ENCODE measurements at places on chromosomes 2 and 18.

DNA sequence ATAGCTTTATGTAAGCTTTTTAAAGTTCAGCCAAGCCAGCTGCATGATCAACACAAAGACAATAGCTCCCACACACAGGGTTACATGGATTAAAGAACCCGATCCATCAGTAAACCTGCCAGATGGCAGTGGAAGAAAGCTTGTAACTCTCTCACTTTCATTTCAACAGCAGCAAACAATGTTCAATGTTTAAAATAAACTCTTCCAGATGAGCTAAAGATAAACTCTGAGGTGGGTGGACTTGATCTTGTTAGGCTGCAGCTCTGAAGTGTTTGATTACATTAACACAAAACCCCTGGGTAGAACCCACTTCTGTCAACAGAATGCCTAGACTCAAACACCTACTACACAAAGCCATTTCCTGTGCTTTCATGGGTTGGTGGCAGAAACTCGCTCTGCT lies 13.9 kb downstream of the RDH14 start:
- DNase-seq = no peak

DNA sequence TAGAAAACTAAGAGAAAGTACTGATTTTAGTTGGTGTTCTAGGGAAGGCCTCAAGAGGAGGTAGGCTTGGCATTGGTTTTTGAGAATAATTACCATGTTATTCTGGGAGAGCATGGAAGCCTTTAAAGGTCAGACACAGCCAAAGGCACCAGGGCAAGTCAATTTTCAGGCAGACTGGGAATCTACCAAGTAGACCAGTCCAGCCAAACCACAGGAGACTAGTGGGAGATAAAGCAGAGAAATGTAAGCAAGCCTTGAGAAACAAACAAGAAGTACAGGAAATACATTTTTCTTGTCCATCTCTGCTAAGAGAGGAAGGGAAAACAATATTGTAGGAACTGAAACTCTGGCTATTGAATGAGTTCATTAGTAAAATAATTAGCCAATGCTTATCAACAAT lies 5.5 kb upstream of the CCDC68 start:
- DNase-seq = no peak

DNA sequence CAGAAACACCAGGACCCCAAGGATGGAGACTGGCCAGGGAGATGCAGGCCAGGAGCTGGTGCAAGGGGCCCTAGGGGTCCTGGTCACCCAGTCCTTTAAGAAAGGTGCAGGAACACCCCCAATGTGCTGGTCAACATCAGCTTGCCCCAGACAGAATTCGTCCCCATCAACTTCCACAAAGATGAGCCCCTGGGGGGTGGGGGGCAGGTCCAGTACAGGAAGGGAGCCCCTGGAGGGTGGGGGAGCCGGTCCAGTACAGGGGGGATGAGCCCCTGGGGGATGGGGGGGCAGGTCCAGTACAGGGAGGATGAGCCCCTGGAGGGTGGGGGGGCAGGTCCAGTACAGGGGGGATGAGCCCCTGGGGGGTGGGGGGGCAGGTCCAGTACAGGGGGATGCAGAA lies 160.7 kb upstream of the SALL3 start:
- no peak for DNase-seq

- DNase-seq = no peak
Observed at GRCh38 chr2:112182581-112183034, 44.4 kb downstream of the FBLN7 start.

GRCh38 chr2:223459328-223459939 lies 142.7 kb downstream of the SCG2 start:
- DNase-seq = no peak

GRCh38 chr2:60481257-60481656 lies 72.2 kb downstream of the BCL11A start:
- DNase-seq = no peak

GRCh38 chr2:170152421-170152820 lies 25.5 kb upstream of the MYO3B start:
- DNase-seq = no peak

DNA sequence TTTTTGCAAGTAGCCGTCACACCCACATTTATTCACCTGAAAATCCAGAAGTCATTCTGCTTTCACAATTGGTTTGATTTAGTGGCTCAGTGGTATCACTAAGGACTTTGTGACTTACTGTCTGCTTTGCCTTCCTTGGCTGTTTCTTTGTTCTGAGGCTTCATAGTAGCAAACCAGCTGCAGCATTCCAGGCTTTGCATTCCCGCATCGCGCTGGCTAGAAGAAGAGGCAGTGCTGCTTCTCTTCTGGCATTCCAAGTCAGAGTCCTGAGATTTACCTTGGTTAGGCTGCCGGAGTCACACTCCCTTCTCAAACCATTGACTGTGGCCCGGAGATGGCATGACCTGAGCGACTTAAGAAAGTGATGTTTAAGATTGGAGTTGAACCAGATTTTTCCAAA lies 35.1 kb downstream of the MYO1B start:
- no peak for DNase-seq

GRCh38 chr2:203498161-203498560 lies 36.9 kb downstream of the RAPH1 start:
- no peak for DNase-seq

DNA sequence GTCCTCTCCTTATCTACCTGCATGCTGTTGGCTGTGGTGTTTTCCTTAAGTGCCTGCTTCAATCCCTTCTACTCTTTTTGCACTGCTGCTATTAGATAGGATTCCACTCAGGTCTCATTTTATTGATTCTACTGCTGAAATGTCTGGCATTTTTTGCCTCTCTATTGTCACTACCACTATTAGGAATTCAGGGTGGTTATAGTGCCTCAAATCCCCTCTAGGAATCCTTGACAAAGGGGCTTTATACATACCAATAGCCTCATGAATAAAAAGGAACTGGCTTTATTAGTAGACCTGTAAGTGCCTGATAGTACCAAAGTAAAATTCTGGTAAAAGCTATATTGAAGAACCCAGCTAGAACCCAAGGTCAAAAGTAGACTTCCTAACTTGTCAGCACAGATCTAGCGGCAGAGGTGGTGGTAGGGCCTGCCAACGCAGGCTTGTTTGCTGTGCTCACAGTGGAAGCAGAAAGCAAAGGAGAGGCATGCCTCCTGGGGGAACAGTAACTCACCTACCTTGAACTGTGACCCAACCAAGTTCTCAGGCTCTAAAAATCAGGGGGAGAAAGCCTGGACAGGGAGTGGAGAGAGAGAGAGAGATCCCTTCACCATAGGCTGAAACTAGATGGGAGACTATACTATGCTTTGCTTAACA lies 200.8 kb downstream of the RAB3GAP1 start:
- no peak for DNase-seq

DNA sequence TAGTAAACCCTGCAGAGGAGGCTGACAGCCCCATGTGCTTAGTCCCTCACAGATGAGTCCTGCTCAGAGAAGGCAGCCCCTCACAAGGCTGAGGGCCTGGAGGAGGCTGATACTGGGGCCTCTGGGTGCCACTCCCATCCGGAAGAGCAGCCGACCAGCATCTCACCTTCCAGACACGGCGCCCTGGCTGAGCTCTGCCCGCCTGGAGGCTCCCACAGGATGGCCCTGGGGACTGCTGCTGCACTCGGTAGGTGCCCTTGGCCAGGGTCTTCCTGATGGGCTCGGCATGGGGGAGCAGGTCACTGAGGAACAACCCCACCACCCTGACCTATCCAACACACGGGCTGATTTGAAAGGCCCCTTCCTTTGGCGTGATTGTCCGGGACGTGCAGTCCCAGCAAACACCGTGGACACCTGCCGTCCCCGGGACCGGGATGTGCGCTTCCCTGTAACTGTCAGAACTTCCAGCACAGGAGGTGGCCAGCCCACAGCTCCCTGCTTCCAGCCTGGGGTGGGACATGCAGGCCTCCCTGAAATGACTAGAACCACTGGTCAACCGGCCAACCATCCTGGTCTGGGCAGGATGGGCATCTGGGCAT lies 38.6 kb downstream of the MLPH start:
- no peak for DNase-seq

DNA sequence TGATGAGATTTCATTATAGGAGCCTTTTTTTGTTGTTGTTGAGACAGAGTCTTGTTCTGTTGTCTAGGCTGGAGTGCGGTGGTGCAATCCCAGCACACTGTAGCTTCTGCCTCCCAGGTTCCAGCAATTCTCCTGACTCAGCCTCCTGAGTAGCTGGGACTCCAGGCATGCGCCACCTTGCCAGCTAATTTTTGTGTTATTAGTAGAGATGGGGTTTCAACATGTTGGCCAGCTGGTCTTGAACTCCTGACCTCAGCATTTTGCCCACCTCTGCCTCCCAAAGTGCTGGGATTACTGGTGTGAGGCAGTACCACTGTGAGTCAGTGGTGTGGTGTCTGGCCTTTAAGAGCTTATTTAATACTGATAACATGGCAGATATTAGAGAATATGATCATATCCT lies 60.1 kb downstream of the MOB4 start:
- no peak for DNase-seq

DNA sequence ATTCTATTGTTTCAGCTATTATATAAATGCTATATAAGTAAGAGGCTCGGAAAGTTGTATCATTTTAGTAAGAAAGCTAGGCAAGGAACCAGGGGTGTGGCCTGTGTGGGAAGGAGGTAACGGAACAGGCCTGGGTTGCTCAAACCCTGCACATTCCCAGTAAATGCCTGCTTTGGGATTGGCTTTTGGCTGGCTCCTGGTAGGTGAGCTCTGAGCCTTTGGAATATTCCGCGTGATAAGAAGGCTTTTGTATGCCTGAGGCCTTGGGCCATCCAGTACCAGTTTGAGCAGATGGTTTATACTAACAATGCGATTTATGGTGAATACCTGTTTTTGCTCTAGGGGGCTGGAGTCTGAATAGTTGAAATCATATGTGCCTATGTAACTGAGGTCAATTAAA lies 42.6 kb upstream of the CDH20 start:
- DNase-seq = no peak

GRCh38 chr2:24207359-24207758 lies 32.5 kb downstream of the FAM228A start:
- DNase-seq = no peak

DNA sequence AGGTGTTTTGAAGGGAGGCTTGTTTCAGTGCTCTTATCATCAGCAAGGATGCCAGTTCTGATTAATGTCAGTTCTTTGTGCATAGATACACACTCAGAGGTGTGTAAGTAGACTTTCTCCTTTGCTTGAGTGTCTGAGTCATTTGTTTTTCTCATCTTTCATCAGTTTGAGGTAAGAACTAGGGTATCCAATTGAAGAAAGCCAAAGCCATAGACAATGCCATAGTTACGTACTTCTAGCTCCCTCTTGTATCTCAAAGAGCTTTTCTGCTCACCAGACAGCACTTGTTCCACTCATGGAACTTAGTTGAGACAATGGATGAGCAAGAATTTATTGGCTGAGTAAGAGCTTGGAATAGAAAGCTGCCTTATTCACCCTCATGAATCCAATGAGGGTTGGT lies 520.1 kb downstream of the PIK3C3 start:
- no peak for DNase-seq

GRCh38 chr18:44325903-44326635 lies 354.6 kb upstream of the SETBP1 start:
- DNase-seq = no peak

DNA sequence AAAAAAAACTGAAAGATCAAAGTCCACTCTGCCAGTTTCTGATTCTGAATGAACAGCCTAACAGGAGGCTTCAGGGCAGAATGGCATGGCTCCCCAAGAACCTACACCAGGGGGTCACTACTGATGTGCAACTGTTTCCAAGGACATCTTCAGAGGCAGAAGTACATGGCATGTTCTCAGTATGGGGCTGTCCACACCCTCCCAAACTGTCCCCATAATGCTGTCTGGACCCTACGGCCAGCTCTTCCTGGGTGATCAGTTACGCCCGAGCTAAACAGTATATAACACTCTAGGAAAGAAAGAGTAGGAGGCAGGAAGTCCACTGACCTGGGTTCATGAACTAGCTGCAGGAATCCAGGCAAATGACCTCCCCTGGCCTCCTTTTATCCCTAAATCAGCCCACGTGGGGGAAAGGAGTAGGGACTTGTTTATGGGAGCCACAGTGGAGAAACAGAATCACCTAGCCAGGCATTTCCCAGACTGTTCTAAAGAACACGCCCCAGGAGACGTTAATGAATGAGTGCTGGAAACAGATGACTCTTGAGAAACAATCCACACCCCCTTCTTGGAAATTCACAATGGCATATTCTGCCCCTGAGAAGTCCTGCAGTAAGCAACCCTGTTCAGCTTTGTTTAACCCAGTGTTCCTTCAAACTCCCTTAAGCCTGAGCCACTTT lies 2.5 kb downstream of the TMBIM1 start:
- no peak for DNase-seq

- DNase-seq = no peak
Observed at GRCh38 chr18:51754566-51754965, 557.1 kb upstream of the MEX3C start.

DNA sequence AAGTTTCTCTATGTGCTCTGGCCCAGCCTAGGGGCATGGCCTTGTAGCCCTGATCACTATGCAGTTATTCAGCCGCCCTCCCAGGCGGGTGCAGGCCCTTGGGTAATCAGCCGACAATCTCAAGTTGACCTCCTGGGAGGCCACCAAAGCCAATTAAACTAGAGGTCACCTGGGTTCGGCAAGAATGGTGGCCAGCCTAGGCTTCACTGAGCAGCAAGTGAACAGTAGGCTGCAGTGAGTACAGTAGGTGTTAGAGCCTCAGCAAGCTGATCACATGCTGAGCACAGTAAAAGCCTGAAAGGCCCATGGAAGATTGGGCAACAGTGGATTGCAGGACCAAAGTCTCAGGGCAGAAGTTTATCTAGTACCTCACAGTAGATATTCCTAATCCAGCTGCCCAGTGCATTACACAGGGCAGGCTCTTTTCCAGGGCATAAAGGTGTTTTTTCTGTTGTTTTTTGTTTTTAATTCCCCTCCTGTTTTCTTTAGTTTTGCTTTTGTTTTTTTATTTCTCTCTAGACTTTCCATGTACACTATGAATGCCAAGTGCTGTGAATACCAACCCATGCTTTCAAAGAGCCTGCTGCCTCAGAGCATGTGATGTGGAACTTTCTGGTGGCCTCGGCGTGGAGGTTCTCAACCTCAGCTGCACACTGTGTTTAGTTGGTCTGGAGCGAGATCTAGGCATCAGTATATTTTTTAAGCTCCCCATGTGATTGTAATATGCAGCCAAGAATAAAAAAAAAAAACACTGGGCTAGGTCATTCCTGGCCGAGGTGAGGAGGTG lies 55.9 kb upstream of the ATL2 start:
- no peak for DNase-seq

- no peak for DNase-seq
Observed at GRCh38 chr18:23053776-23054457, 81.4 kb upstream of the CABLES1 start.

GRCh38 chr2:163736433-163737189 lies 803 bp upstream of the FIGN start:
- DNase-seq = no peak

DNA sequence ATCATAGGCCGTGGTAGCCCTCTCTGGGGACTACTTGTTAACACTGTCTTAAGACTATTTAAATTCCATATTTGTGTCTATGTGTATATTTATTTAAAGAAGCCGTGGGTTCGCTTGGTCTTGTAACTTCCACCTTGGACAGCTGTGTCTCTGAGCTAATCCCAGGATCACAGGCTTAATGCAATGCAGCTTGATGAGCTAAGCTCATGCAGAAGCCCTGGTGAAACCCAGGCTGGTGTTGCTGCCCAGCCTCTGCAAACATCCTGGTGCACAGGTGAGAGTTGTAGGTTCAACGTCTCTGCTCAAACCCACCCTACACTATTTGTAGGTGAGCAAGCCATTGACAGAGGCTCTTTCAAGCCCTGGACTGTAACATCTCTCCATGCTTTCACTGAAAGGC lies 211.8 kb downstream of the FAM210A start:
- DNase-seq = no peak

GRCh38 chr2:31227711-31228125 lies 6.2 kb upstream of the EHD3 start:
- no peak for DNase-seq

- no peak for DNase-seq
Observed at GRCh38 chr2:28997237-28997846, 16.2 kb downstream of the TOGARAM2 start.

GRCh38 chr2:128465246-128466170 lies 146.8 kb upstream of the HS6ST1 start:
- DNase-seq = no peak

All from stimulated activated CD8-positive, alpha-beta memory T cell treated with anti-CD3 and anti-CD28 coated beads, Interleukin-2, amount 100 ng/mL, for 1 hour (primary cell).